OCI-M1 (cell line): ENCODE measurements at places on chromosomes 1 and 21.

- no peak for DNase-seq
Measured at GRCh38 chr1:213484758-213485157, 433.7 kb downstream of the RPS6KC1 start.

DNA sequence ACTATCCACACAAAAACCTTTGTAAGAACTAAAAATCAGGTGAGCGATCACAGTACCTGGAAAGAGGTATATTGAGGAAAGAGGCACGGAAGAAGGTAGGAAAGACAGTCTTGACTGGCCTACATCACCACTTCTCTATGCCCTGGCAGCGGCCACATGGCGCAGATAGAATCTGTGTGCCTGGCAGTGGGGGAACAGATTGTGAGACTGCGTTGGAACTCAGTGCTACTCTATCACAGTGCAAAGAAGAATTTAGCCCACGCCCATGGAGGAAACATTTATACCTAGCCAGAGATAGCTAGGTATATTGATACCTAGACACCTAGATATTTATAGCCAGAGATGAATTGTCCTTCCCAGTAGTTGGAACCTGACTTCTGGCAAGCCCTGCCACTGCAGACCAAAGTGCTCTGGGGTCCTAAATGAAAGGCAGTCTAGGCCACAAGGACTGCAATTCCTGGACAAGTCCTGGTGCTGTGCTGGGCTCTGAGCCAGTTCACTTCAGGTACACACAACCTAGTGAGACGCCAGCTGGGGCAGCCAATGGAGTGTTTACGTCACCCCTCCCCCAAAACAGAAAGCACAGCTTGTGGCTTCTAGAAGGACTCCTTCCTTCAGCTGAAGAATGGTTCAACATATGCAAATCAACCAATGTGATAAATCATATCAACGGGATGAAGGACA is 51.9 kb downstream of the DHX9 start:
- DNase-seq = no peak

- DNase-seq = no peak
Measured at GRCh38 chr1:30550365-30551220, 172.8 kb downstream of the MATN1 start.

DNA sequence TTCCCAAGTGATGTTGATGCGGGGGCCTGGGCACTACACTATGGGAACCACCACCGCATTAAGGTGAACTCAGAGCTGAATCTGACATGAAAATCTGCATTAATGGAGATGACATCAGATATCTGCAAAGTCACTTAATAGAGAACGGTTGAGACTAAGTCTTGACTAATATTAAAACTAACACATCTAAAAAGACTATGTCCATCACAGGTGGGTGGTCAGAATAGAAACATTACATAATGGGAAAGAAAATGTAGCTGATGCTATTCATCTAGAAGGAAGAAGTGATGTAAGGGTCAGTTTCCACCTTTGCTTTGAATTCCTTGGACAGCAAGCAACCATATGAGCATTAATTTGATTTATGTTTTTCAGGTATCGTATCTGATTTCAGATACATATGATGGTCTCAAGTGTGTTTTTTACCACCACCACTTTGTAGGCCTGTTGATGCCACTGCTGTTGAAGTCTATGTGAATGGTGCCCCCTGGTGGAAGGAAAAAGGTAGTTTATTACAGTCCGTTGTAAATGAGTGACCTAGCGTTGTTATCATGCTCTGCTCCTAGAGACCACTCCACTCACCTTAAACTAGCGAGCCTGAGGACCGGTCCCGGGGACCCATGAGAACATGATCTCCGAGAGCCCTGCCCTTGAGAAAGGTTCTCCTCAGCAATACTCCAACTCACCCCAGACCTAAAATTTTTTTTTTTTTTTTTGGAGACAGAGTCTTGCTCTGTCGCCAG is 73.5 kb downstream of the BACH1 start:
- peak; percentile 85 for DNase-seq

- DNase-seq = no peak
Measured at GRCh38 chr1:241612533-241613477, 27.4 kb downstream of the CHML start.

DNA sequence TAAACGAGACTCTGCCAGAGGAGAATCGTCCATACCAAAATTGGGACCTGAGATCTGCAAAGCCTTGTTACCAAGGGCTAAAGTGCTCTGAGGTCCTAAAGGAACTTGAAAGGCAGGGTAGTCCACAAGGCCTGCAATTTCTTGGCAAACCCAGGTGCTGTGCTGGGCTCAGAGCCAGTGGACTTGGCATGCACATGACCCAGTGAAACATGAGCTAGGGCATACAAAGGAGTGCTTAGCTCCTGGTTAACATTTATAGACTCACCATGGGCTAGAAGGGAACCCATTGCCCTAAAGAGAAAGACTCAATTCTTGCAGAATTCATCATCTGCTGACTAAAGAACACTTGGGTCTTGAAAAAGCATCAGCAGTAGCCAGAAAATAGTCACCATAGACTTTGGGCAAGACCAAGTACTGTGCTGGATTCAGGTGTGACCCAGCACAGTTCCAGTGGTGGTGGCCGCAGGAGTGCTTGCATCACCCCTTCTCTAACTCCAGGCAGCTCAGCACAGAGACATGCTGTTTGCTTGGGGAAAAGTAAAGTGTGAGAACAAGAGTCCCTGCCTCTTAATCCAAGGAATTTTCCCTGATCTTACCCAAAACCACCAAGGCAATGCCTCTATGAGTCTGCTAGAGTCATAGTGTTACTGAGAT is 1069.4 kb upstream of the ADGRL2 start:
- no peak for DNase-seq
